Osteoblast (primary cell): ENCODE measurements at places on chromosomes 3 and 15. TPM values are rescaled to one million over a fixed set of nuclear protein-coding genes. Genes with fewer than 3 reads are reported as not detected.

Gene NRG4
- not detected in 2 replicates for total RNA-seq

Gene EFHB
- total RNA-seq: 0.29 and 1.8 TPM in 2 replicates

Gene LHFPL4
- total RNA-seq: under 0.01 TPM in 1 of 2 replicates, not detected in the other

Gene MASP1
- 1.2 and 1.4 TPM in 2 replicates for total RNA-seq

Gene NR1I2
- 0.36 TPM in 1 of 2 replicates, not detected in the other for total RNA-seq

Gene AGBL1
- not detected in 2 replicates for total RNA-seq

Gene CAPN3
- 1.1 and 3.2 TPM in 2 replicates for total RNA-seq

Gene IL20RB
- total RNA-seq: 1.2 and 1.8 TPM in 2 replicates

Gene LNP1
- total RNA-seq: 2.9 and 3.2 TPM in 2 replicates

Gene INTS14
- total RNA-seq: 31.5 and 35.4 TPM in 2 replicates

Gene PLD1
- total RNA-seq: 18.1 and 29.5 TPM in 2 replicates

Gene ETV5
- total RNA-seq: 42.3 and 44.5 TPM in 2 replicates

Gene ZNF620
- 0.88 and 1.1 TPM in 2 replicates for total RNA-seq

Gene UBA7
- total RNA-seq: 76.7 and 81.3 TPM in 2 replicates

Gene CPLX3
- total RNA-seq: not detected in 2 replicates

Gene MST1R
- 0.72 and 1.8 TPM in 2 replicates for total RNA-seq

Gene TF
- 0.36 and 0.88 TPM in 2 replicates for total RNA-seq

Gene CPEB1
- total RNA-seq: 29.2 and 36.6 TPM in 2 replicates

Gene SH2D7
- not detected in 2 replicates for total RNA-seq

Gene CDHR4
- under 0.01 TPM in 1 of 2 replicates, not detected in the other for total RNA-seq

Gene NR2E3
- total RNA-seq: under 0.01 TPM in 2 replicates

Gene WDR93
- under 0.01 and 0.36 TPM in 2 replicates for total RNA-seq

Gene ZNF80
- total RNA-seq: not detected in 2 replicates

Gene CCDC54
- not detected in 2 replicates for total RNA-seq

Gene P2RY13
- not detected in 2 replicates for total RNA-seq

Gene ANO10
- 55.7 and 56.9 TPM in 2 replicates for total RNA-seq

Gene MYZAP
- under 0.01 TPM in 1 of 2 replicates, not detected in the other for total RNA-seq

Gene GOLGA8N
- total RNA-seq: 4.7 and 5.0 TPM in 2 replicates

Gene TMC3
- not detected in 2 replicates for total RNA-seq

Gene ACSBG1
- under 0.01 TPM in 2 replicates for total RNA-seq

Gene ACP3
- total RNA-seq: under 0.01 TPM in 1 of 2 replicates, not detected in the other

Gene CNTN6
- total RNA-seq: under 0.01 TPM in 1 of 2 replicates, not detected in the other

Gene HES1
- total RNA-seq: 4.4 and 4.7 TPM in 2 replicates

Gene STXBP5L
- total RNA-seq: not detected in 2 replicates

Gene PPP1R14D
- total RNA-seq: not detected in 2 replicates

Gene MED12L
- total RNA-seq: 0.59 and 2.2 TPM in 2 replicates

Gene GOLGA8M
- under 0.01 and 0.29 TPM in 2 replicates for total RNA-seq

Gene MUC4
- total RNA-seq: not detected in 2 replicates

Gene PLSCR4
- total RNA-seq: 54.6 and 77.8 TPM in 2 replicates

Gene CLDN16
- total RNA-seq: under 0.01 TPM in 1 of 2 replicates, not detected in the other

Gene TMEM202
- total RNA-seq: not detected in 2 replicates

Gene SLC28A1
- not detected in 2 replicates for total RNA-seq

Gene ILDR1
- total RNA-seq: not detected in 2 replicates

Gene WWTR1
- 79.3 and 84.7 TPM in 2 replicates for total RNA-seq

Gene TMEM212
- not detected in 2 replicates for total RNA-seq

Gene CATSPER2
- 1.1 and 3.8 TPM in 2 replicates for total RNA-seq

Gene SPINK8
- not detected in 2 replicates for total RNA-seq

Gene CEP152
- 4.3 and 5.0 TPM in 2 replicates for total RNA-seq
